Stimulated activated CD4-positive, alpha-beta T cell treated with anti-CD3 and anti-CD28 coated beads, Interleukin-4, amount 100 ng/mL, for 4 hours (primary cell): ENCODE measurements at places on chromosomes 12 and 14.

GRCh38 chr14:86364634-86365033 lies 834.7 kb downstream of the FLRT2 start:
- no peak for DNase-seq

- no peak for DNase-seq
Observed at GRCh38 chr14:35576260-35576659, 42.3 kb downstream of the INSM2 start.

DNA sequence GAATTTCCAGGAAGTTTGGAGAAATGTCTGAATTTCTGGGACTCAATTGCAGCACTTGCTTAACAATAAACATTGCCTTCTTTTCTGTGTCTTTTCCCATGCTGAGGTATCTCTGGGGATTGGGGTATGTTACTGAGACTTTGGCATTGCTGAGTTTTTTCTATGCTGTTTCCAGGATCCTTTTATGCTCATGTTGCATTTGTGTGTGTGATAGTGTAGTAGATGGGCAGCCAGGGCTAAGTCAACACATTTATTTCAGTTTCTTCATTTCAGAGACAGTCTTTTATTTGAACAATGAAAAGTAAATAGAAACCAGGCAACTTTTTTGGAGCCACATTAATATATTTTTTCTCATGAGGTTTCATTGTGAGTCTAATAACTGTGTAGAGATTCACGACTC lies 1160.3 kb upstream of the TMEM132C start:
- no peak for DNase-seq

DNA sequence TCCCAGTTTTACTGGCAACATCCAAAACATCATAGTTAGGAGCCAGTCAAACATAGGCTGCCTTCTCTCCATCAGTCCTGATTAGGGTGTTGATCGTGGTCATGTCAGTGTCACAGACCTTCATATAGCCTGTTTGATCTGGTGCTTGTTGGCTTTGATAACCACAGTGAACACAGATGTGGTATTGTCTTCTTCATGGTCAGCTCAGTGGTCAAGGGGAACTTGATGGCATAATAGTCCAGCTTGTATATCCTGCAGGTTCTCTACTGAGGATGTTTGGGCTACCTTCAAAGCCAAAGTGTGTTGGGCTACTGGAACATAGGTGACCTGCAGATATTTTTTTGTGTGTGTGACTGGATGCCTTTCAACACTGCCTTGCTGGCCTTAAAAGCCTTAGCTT lies 21.7 kb downstream of the PRORP start:
- DNase-seq, result no peak

- no peak for DNase-seq
Observed at GRCh38 chr12:9753498-9753897, 7.2 kb downstream of the CD69 start.

- no peak for DNase-seq
Observed at GRCh38 chr14:64715628-64716412, 11.6 kb downstream of the PLEKHG3 start.

GRCh38 chr12:90044069-90044468 lies 335.4 kb upstream of the ATP2B1 start:
- DNase-seq, result no peak

DNA sequence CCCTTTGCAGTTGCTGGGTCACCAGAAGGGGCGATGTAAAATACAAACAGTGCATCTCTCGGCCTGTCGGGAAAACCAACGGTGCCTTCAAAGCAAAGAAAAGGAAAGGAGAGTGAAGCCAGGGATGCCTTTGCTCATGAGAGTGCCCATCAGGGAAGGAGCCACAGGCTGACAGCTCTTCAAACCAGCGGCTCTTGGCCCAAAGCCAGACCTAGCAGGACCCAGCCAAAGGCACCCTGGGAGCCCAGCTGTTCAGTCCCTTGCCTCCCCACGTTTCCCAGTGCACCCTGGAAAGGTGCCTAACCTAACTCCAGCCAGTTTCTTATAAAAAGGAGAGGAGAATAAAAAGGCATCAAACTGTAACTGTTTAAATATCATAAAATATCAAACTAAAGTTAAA lies 29.2 kb downstream of the PRMT8 start:
- DNase-seq, result no peak

DNA sequence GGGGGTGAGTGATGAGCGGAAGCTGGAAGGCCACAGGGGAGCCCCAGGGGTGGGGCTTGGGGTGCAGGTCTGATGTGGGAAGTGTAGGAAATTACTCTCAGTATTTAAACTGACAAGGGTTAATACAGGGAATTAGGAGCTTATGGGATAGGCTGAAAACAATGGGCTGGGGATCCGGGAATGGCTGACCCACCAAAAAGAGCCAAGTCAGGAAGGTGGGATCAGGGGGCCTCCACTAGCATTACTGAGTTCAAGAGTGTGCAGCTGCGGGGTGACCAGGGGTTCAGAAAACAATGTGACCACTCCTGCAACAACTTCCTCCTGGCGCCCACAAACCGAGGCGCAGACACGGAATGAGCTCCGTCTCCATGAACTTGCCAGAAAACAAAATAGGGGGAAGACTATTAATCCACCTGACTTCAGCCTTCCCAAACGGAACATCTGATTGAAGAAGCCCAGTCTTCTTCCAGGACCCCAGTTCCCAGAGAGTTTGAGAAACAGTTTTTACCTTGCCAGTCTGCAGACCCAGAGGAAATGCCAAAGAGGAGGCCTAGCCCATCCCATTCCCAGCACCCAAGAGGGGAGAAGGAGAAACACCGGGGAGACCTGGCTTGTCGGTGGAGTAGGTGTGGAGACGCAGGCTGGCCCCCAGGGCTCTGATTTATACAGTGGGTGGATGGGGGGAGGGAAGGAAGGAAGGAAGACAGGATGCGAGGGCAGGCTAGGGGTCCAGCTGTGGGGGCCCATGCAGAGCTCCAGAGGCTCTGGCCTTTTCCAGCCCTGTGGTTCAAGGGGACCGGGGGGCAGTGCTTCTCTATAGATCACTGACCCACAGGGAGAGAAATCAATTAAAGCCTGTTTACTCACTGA lies 16.5 kb upstream of the YY1 start:
- no peak for DNase-seq

GRCh38 chr12:18935371-18935965 lies 194.1 kb upstream of the PLEKHA5 start:
- no peak for DNase-seq

GRCh38 chr12:5257763-5258495 lies 174.0 kb upstream of the NTF3 start:
- no peak for DNase-seq

- no peak for DNase-seq
Observed at GRCh38 chr12:48995086-48995879, 3.9 kb downstream of the DDN start.

DNA sequence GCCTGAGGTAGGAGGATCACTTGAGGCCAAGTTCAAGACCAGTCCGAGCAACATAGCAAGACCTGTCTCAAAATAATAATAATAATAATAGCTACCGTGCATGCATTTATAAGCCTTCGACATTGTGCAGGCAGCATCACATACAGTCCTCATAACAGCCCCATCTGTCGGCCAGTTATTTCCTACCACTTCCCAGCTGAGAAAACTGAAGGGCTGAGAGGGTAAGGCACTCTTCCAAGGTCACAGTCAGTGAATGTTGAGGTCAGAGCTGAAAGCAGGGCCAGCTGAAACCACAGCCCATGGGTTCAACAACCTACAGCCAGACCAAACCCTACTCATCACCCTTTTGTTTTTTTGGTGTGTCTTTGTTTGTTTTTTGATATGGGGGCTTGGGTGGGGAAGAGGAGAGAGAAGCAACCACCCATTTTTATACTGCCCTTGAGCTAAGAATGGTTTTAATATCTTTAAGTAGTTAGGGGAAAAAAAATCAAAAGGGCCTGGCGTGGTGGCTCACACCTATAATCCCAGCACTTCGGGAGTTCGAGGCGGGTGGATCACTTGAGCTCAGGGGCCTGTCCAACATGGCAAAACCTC lies 16.8 kb upstream of the ITPK1 start:
- no peak for DNase-seq

- no peak for DNase-seq
Observed at GRCh38 chr14:56150645-56151345, 32.6 kb downstream of the PELI2 start.

- no peak for DNase-seq
Observed at GRCh38 chr12:599756-600155, 63.5 kb downstream of the NINJ2 start.

GRCh38 chr12:40988824-40989223 lies 199.3 kb upstream of the PDZRN4 start:
- DNase-seq, result no peak
